ENCODE measurements at places on chromosomes 12 and 14.

GRCh38 chr12:9776781-9777180 is 16.1 kb upstream of the CD69 start:
- no peak for DNase-seq

- no peak for DNase-seq
Observed at GRCh38 chr14:33184587-33184986, 245.9 kb downstream of the NPAS3 start.

DNA sequence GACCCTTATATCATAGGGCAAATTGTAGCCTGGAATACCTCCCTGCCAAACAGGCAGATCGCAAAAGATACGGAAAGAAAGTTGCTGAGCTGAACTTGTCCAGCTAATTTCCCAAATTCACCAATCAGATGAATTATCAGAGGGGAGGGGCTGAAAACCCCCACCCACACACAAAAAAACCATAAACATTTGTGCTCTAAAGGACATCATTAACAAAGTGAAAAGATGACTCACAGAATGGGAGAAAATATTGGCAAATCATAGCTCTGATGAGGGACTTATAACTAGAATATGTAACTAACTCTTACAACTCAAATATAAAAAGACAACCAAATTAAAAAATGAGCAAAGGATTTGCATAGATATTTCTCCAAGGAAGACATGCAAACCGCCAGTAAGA is 36.3 kb downstream of the PTHLH start:
- DNase-seq, result no peak

DNA sequence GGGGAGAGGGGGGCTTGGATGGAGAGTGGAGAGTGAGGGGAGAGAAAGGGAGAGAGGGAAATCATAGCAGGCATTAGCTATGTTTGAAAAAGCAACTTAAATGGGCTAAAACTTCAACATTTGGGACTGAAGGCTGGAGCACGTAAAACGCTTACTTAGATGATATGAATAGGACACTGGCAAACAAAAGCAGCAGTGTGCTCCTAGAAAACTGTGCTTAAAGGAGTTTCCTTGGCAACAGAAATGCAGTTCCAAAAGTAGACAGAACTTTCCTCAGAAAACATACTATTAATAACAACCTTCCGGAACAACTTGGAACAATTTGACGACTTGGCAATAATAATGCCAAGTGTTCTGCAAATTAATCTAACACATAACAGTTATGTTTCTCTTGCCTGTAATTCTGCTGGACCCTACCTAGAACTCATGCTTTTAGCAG is 235.5 kb upstream of the NPAS3 start:
- DNase-seq, result no peak

DNA sequence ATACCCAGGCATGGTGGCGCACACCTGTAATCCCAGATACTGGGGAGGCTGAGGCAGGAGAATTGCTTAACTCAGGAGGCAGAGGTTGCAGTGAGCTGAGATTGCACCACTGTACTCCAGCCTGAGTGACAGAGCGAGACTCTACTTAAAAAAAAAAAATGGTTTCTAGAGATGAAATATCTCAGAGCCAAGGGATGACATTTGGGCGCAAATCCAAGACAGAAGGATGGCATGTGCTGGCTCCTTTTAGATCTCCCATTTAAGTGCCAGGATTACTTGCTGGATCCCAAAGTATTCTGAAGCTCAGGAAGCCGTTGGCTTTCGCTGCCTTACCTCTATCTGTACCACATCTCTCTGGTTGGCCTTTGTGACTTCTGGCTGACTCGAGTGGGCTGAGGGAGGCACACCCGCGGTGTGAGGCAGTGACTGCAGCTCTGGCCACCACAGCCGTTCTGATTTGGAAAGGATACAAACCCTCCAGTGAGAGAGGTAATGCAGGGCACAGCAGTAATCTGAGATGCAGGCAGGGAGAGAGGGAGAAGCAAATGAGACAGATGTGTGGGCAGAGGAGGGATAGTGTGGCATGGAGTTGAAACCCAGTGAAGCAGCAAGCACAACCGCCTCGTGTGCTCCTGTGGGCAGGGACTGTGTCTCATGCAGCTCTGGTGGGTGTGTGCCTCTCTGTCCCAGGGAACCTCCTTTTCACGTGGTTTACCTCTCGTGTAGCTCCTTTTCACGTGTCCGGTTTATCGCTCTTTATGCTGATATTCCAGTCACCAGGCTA is 4.9 kb downstream of the B4GALNT3 start:
- no peak for DNase-seq

DNA sequence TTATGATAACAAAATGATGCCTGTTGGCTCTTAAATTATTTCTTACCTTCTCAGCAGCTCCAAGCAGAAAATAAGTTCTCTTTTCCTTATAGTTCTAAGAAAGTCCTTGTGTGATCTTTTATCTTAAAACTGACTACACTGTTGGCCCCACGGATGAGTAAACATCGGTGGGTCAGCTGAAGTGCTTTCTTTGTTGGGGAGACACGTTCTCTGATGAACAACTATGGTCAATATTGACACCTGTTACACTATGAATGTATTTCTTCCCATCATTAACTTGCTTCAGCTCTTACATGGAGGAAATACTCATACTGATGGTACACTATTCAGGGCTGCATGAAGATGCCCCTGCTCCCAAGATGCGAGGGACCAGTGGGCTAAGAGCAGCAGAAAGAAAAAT is 110.8 kb upstream of the EEA1 start:
- DNase-seq, result no peak

- no peak for DNase-seq
Observed at GRCh38 chr14:33573301-33573880, 377.5 kb downstream of the EGLN3 start.

- DNase-seq, result no peak
Observed at GRCh38 chr14:77275601-77276017, 4.6 kb upstream of the NGB start.

GRCh38 chr12:78439666-78440065 is 424.9 kb upstream of the SYT1 start:
- no peak for DNase-seq

GRCh38 chr14:22553445-22553844 is 35.6 kb downstream of the DAD1 start:
- DNase-seq, result no peak

GRCh38 chr14:33999771-34000291 is 49.0 kb upstream of the EGLN3 start:
- no peak for DNase-seq

DNA sequence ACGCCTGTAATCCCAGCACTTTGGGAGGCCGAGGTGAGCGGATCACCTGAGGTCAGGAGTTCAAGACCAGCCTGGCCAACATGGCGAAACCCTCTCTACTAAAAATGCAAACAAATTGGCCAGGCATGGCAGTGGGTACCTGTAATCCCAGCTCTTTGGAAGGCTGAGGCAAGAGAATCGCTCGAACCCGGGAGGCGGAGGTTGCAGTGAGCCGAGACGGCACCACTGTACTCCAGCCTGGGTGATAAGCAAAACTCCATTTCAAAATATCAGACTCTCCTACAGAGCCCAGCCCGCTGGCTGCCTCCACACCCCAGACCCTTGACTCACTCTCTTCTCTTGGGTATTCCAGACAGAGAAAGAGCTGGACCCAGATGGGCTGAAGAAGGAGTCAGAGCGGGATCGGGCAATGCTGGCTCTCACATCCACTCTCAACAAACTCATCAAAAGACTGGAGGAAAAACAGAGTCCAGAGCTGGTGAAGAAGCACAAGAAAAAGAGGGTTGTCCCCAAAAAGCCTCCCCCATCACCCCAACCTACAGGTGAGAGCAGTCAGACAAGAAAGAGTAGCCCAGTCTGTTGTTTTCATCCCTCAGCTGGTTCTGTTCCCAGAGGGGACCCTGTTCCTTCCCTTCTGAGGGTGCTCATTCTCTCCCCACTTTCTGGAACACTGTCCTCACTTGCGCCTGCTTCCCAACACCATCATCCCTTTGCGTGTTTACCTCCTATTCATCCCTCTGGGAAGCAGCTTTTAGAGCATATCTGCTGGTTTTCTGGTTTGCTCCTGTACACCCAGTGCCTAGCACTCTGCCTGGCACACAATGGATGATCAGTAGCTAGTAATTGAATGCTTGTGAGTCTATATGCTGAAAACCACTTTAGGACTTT is 19.7 kb downstream of the AGAP2 start:
- no peak for DNase-seq

DNA sequence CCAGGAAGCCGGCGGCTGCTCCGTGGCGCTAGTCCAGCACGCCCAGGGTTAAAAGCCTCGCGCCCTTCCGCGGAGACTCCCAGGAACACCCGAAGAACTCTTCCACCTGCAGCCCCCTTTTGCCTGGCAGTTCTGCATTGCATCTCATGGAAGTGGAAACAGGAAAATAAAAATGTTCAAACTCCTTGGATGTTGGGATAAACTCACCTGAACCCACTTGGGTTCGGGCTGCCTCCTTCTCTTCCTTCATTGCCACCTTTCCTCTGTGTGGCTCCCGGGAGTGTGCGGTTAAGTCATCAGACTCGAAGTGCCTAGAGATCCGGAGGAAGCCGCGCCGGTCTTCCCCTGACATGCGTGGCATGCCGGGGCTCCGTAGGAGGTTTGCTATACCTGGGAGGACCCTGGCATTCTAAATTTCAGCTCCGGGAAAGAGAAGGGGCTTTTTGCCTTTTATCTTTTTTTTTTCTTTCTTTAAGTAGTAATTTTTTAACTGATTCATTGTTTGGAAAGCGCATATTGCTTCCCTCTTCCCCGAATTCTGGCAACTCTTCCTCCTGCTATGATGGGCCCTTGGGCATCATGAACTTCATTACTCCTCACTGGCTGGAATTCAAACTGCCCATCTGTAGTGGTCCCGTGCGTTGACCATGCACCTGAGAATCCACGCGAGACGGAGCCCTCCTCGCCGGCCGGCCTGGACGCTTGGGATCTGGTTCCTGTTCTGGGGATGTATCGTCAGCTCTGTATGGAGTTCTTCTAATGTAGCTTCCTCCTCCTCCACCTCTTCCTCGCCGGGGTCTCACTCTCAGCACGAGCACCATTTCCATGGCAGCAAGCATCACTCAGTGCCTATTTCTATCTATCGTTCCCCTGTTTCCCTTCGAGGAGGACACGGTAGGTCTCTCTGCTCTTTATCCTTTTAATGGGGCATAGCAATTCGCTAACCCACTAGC is 931.4 kb downstream of the DIO2 start:
- DNase-seq, result no peak

GRCh38 chr12:81859521-81859920 is 100.4 kb upstream of the PPFIA2 start:
- no peak for DNase-seq

- DNase-seq, result no peak
Observed at GRCh38 chr12:7302266-7302986, 1.4 kb upstream of the ACSM4 start.

- DNase-seq, result no peak
Observed at GRCh38 chr12:58302487-58303011, 361.2 kb downstream of the ATP23 start.

DNA sequence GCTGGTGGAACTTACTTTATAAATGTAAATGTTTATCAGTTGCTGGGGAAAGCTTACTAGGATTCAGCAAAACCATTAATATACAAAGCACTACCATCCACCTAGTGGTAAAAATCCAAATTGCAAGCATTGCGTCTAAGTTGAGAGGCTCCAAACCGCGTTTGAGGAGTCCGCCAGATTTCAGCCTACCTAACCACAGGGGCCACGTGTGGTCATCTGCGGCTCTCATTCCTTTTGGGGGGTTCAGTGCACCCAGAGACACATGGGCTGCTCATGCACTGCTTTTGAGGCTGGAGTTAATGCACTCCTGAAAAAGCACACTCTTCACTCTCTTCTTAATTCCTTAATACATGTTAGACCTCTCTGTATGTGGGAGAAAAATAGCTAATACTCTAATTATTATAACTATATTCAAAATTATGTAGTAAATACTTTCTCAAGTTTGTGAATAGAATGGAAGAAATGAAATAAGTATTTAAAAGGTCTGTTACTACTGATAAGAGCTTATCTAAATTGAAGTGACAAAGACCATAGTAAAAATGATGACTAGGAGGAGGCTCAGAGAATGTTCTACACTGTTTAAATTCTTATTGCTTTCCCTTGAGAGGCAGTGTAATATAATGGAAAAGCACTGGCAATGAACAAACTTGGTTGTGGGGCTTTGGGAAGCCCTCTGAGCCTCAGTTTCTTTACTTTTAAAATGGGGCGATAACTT is 41.4 kb upstream of the MANSC4 start:
- peak; percentile 68 for DNase-seq

- DNase-seq, result no peak
Observed at GRCh38 chr14:91103116-91103515, 10.8 kb upstream of the DGLUCY start.

- peak; percentile 75 for DNase-seq
Observed at GRCh38 chr12:62517887-62518286, 51.3 kb downstream of the MON2 start.

DNA sequence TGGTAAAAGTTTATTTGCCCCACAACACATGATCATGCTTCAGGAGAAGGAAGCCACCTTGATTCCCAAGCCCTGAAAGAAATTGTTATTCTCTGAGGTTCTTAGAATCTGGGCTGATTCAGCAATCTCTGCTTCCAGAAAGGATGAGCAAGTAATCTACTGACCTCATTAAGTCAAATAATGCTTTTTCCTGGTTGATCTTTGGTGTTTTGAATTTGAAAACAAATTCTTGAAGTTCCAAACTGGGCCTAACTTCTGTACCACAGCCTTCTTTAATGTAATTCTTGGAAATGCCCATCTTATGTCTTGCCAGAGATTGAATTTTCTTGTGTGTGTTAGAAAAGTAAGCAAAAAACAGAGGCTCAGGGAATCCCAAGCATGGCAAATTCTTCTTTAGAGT is 319.2 kb upstream of the DDHD1 start:
- DNase-seq, result no peak

GRCh38 chr12:2841056-2841650 is 6.3 kb upstream of the NRIP2 start:
- DNase-seq, result no peak

- no peak for DNase-seq
Observed at GRCh38 chr12:13181375-13182070, 15.0 kb upstream of the EMP1 start.

- no peak for DNase-seq
Observed at GRCh38 chr14:94933486-94933885, 163.6 kb upstream of the GSC start.

DNA sequence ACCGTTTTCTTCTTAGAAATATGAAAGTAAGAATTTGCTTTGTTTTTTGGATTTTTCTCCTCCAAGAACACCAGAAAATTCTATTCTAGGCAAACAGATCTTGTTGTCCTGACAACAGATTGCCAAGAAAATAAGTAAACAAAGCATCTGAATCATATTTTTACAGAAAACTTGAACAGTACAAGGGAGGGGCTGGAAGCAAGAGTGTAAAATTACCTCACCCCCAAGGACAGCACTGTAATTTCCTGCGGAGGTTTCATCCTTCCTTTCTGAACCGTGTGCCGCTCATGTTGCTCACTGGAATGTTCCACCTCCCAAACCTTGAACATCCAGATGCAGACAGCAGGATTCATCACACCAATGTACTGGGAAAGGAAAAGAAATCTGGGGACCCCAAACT is 5.4 kb upstream of the CAMKK2 start:
- DNase-seq, result no peak

DNA sequence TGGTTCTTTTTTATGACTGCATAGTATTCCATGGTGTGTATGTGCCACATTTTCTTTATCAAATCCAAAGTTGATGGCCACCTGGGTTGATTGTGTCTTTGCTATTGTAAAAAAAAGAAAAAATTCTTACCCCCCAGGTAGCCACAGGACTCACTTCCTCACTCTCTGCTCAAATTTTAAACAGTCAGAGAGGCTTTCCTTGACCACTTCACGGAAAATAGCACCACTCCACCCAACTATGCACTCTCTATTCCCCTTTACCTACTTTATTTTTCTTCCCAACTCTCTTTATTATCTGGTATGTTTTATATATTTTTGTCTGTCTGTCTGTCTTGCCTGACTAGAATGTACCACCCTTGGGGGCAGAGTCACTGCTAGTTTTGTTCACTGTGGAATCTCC is 205.3 kb downstream of the BTG1 start:
- DNase-seq, result no peak

- no peak for DNase-seq
Observed at GRCh38 chr14:92819011-92819597, 25.0 kb downstream of the GOLGA5 start.
